Activated naive CD4-positive, alpha-beta T cell treated with anti-CD3 and anti-CD28 coated beads, Interleukin-2, amount 50 U/mL, for 16 hours (primary cell): ENCODE measurements at places on chromosomes 16 and 17.

GRCh38 chr16:75296606-75297005, 45.2 kb upstream of the BCAR1 start:
- no peak for DNase-seq

- DNase-seq: no peak
These were observed 7.2 kb downstream of the ENO3 start for GRCh38 chr17:4958102-4958501.

GRCh38 chr17:9209347-9209746, 188.0 kb downstream of the NTN1 start:
- DNase-seq: no peak

- no peak for DNase-seq
These were observed 22.7 kb downstream of the MYOCD start for GRCh38 chr17:12688382-12688781.

DNA sequence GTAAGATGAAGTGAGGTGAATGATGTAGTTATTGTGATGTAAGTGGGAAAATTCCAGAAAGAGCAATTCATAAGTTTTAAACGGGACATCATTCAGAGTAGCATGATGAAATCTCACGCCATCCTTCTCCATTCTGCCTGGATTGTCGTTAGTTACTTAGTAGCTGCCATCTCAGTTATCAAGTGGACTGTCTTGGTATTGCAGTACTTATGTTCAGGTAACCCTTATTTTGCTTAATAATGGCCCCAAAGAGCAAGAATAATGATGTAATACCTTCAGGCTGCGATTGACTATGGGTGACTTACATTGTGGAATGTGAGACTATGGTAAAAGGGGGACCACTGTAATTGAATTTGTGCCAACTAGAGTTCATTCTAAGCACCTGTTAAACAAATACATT, 234.1 kb upstream of the TOM1L1 start:
- no peak for DNase-seq

- DNase-seq: no peak
These were observed 22.2 kb downstream of the SLC38A8 start for GRCh38 chr16:84020353-84020752.
